ENCODE measurements at places on chromosomes 5 and 9.

GRCh38 chr9:98545021-98545420 lies 163.7 kb downstream of the GABBR2 start:
- no peak for DNase-seq

DNA sequence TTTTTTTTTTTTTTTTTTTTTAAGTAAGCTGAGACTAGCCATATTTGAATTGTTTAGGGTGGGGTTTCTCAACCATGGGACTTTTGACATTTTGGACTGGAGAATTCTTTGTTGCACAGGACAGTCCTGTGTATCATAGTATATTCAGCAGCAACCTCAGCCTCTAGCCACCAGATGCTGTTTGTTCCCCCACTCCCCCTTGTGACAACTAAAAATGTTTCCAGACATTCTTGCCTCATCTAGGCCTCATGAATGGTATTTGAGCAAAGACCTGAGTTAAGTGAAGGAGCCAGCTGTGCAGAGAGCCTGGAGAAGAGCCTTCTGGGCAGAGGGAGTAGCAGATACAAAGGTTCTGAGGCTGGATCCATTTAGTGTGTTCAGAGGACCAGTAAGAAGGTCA lies 155.9 kb downstream of the SGCD start:
- DNase-seq = no peak

DNA sequence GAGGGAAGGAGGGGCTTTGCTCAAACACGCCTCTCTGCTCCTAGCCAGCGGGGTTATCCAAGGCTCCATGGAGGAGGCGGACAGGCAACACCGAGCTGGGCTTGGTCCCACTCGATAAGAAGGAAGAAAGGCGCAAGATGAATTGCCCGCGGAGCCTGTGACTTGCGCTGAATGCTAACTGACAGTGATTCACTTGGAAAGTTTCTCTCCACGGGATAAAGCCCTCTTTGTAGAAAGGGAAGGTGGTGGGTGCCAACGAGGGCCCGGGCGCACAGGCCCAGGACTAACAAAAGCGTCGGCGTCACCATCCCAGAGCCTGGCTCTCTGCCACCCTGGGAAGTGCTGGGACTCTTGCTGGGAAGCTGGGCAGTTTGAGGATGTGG lies 76.0 kb downstream of the VAV2 start:
- no peak for DNase-seq

GRCh38 chr5:143140492-143141203 lies 262.8 kb downstream of the NR3C1 start:
- no peak for DNase-seq

DNA sequence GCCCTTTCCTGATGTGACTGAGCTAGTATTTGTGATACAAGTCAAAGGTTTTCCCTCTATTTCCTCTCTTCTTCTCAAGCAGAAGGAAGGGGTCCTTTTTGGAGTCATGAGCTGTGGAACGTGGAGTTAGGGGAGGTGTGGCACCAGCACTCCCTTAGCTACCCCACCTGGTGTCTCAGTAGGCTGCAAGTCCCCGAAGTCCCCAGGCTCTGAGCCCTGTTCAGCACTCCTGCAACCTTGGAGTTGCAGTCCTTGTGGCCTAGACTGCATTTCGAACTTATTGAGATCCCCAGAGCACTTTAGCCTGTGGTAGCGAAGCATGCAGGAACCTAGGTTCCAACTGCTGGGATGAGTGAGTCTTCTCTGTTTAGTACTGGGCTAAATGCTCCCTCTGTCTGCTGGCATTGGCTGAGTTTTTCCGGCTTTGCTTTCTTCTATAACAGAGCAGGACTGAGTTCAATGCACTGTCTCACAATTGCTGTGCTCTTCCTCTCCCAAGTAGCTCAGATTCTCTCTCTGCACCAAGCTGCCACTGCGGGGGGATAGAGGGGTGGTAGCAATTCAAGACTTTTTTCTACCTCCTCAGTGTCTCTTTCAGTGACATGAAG lies 600.7 kb upstream of the CDH9 start:
- no peak for DNase-seq

DNA sequence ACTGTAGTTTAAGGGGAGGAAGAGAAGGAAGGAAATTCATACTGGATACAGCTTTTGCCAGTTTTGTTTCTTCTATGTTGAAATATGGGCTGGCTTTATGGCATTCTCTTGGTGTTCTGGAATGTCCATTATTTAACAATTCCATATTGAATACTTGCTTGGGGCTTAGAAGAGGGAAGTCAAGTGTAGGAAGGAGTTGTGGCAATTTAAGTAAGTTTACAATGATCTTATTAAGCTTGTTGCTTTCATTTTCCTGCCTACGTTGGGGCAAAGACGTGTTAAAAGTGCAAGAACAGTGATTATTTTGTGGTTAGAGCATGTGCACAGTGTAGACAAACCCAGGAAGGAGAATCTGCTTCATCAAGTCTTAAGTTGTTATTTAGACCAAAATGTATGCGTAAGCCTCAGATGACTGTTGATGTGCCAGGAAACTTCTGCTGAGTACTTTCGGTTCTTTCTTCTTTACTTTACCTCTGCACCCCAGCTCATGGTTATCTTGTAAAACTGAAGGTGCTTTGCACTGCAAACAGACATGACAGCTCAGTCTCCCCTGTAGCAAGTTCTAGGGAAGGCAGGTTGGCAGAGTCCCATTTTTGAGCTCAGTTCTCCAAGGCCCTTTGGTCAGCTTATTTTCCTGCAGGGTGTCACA lies 75.8 kb downstream of the F2RL2 start:
- no peak for DNase-seq

DNA sequence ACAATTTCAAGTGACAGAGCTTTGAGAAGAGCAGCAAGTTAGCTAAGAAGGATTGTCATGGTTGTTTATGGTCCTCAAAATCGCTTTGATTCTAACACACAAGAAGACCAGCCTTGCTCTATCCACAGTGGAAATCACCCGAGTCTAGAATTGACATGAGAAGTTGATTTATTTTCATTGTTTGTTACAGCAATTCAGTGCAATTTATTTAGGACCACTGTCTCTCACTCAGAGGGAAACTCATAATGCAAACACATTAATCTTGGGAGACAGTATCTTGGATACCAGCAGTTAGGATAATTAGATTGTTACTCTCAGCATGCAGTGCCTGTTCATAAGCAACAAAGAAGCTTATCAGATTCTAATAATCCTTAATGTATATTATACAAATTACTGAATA lies 498.9 kb downstream of the NTRK2 start:
- no peak for DNase-seq

- DNase-seq = no peak
Observed at GRCh38 chr5:107401470-107402122, 269.1 kb downstream of the EFNA5 start.

- no peak for DNase-seq
Observed at GRCh38 chr9:131845305-131846298, 105.7 kb upstream of the RAPGEF1 start.

- DNase-seq = no peak
Observed at GRCh38 chr5:99724732-99725290, 796.0 kb upstream of the CHD1 start.

GRCh38 chr5:163190784-163191183 lies 246.6 kb upstream of the CCNG1 start:
- DNase-seq = no peak

DNA sequence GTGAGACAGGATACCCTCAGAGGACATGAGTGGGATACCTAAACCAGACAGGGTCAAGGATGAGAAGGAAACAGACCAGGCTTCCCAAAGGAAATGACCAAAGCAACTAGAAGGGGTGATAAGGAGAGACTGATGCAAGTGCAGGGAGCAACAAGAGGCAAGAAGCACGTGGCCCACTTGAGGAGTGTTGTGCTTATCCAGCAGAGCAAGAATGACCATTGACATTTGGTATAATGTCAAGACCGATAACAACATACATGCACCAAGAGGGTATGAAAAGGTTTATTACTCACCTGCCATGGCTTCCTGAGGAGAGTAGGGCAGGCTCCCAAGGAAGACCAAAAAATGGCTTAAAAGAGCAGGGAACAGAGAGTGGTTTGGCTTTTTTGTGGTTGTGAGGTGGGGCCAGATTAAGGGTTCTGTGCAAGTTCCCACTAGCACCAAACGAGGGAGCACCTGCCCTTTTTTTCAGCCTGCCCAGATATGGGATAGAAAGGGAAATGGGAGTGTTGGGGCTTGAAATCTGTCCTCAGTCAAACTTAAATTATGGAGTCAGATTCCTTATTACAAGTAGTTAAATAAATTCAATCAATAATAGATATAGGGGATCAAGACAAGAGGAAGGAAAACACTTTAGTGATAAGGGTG lies 513.6 kb downstream of the RASEF start:
- no peak for DNase-seq

GRCh38 chr9:111928359-111928720 lies 31.7 kb downstream of the UGCG start:
- DNase-seq = no peak

- DNase-seq = no peak
Observed at GRCh38 chr5:106784846-106785245, 885.9 kb downstream of the EFNA5 start.

DNA sequence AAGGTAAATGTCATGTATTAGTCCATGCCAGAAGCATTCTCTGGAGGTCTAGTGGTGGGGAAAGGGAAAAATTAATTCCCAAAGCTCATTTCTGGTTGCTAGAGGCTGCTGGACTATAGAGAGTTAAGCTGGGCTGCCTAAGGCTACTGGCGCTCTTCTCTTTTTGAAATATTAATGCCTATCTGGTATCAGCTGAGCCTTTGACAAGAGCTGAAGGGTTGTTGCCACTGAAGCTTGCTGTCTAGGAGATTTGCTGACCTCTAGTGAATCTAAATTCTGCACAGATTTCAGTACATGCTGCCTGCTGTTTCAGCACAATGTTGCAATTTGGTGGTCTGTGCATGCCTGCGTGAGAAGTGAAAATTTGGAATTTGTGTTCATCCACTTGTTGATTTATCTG lies 29.1 kb upstream of the PLCXD3 start:
- DNase-seq = no peak

- no peak for DNase-seq
Observed at GRCh38 chr5:163360656-163361055, 76.7 kb upstream of the CCNG1 start.

DNA sequence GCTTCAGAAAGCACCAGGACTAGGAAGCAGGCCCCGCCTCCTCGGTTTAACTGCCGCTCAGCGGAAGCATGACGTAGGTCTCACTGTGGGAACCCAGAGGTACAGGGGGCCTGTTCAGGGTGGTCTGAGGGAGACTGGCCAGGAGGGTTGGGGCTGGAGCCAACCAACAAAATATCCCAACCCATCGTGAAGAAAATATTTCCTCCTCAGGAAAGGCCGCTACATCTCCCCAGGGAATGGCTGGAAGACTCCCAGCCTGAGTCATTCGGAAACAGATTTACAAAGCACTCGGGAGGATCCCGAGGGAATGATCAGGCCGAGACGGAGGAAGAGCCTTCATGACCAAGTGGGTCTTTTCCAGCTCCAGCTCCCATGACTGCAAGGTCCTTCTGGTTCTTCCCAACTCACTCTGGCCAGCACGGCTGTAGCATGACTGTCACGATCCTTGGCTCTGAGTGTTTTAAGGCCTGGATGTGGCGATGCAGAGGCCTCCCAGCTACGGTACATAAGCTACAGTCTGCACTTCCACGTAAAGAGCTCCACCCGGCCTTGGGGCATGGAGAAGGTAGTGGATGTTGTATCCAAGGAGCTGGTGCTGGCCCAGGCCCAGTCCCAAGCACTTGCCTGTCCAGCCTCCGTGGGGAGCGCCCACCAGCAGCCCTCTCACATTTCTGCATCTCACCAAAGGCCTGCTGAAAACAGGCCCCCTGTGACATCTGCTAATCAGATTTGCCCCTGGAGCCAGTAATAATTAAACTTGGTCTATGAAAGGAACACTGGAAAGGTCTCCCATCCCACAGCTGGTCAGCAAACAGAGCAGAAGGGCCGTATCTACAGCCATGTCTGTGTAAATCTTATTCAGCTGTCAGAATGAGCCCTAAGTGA lies 100.6 kb downstream of the LHFPL2 start:
- DNase-seq = no peak

DNA sequence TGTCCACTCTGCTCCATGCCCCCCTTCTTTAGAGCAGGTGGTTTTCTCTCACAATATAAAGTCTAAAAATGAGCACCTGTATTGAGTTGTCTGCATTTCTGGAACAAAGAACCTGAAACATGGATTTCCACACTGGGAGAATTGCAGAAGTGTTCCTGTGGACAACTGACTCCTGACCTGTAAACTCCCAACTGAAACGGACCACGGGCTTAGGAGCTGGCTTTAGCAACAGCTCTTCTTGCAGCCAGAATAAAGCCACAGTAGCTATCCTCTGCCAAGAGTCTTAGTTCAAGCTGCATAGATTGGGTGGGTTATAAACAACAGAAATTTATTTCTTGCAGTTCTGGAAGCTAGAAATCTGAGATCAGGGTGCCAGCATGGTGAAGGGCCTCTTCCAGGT lies 194.7 kb downstream of the DTWD2 start:
- DNase-seq = no peak

DNA sequence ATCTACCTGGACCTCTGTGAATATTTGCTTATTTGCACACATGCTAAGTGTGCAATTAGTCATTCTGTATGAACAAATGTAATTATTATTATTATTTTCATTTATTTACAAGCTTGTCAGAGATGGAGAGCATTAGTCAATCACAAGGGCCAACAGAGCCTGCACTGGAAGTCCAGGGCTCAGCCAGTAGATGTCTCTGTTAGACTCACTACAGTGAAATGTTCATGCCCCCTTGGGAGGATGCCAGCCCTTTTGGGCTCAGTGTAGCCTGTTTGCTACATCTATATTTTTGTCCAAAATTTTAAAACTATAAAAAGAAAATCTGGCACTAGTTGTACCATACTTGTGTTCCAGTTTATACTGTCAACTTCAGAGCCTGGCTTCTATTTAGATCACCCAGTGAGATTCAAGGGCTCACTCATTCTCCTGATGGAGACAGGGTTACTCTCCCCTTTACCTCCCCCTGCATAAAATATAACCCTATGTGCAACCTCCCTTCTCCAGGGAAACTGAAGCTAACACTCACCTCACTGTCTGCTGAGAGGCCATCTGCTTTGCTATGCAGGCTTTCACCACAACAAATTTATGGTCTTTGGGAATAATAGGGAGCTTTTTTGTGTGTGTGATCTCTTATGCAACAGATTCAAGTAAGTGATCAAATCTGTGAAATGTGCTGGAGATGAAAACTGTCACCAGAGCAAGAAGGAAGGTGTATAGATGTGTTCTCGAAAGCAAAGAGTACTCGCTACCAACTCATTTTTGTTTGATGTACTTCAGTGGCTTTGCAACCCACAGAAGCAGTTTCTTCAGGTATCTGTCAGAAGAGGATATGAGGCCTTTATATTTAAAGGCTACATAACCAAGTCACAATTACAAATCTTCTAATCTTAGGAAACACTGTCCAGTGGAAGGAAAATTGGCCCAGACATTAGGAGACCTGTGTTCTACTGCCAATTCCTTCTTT lies 99.9 kb upstream of the TLE4 start:
- DNase-seq = no peak

DNA sequence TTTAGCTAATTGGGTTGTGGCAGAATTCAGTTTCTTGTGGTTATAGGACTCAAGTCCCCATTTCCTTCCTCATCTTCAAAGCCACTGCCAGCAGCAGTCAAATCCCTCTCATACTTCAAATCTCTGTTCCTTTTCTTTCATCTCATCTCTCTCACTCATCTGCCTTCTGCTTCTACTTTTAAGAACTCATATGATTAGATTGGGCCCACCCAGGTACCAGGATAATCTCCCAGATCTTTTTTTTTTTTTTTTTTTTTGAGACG lies 8.0 kb upstream of the REEP5 start:
- DNase-seq = no peak

GRCh38 chr5:10507575-10508096 lies 56.2 kb upstream of the ANKRD33B start:
- no peak for DNase-seq

GRCh38 chr9:68443624-68444023 lies 87.2 kb downstream of the PGM5 start:
- no peak for DNase-seq
